ENCODE measurements at places on chromosomes 4 and X.

- DNase-seq: peak; percentile 58
These were observed 47.0 kb downstream of the TASL start for GRCh38 chrX:30530606-30531005.

DNA sequence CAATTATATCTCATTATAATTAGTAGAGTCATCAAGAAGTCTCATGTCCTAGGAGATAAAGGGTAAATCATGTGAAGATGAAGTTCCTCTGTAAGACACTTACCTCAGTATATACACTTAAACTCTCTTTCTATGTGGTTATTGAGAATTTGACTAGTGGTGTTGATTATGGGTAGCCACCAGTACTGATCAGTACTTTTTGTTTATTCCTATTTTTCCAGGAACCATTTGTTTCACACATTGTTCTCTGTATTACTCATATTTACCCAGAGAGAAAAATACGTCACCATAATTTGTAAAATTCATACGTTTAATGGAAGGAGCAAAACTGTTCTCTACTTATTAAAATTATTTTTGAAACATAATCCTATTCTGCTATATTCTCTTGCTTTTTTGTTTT lies 55.8 kb upstream of the PRDM8 start:
- no peak for DNase-seq

- DNase-seq: peak; percentile 26
These were observed 594.7 kb upstream of the GALNT7 start for GRCh38 chr4:172573899-172574298.

DNA sequence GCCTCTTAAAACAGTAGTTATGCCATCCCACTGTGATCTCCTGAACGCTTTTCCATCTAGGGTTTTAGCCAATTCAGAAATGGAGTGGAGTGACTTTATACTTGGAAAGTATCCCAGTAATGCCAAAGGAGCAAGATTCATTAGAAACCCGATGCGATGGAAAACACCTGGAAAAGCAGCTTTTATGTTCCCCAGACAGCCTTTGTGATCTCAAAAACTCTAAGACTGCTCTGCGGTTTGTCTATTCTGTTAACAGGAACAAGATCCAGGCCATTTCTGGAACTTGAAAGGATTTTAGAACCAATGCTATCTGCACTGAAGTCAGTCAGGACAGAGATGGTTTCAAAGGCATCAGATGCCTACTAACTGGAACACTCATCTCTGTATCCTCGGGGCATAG lies 145.1 kb downstream of the APBB2 start:
- no peak for DNase-seq

GRCh38 chr4:145501051-145501660 lies 19.5 kb downstream of the SMAD1 start:
- DNase-seq: no peak

GRCh38 chr4:78949735-78950134 lies 10.5 kb upstream of the PAQR3 start:
- no peak for DNase-seq

DNA sequence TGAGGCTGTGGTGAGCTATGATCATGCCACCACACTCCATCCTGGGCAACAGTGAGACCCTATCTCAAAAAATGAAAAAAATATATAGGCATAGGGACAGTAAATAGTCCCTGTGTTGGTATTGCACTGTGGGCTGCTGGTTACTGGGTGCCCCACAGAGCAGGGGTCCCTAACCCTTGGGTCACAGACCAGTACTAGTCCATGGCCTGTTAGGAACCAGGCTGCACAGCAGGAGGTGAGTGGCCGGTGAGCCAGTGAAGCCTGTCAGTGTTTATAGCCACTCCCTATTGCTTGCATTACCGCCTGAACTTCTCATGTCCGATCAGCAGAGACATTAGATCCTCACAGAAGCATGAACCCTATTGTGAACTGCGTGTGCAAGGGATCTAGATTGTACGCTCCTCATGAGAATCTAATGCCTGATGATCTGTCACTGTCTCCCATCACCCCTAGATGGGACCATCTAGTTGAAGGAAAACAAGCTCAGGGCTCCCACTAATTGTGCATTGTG lies 106.5 kb downstream of the TNIP2 start:
- DNase-seq: no peak

GRCh38 chrX:69113723-69114122 lies 51.5 kb downstream of the PJA1 start:
- DNase-seq: no peak

DNA sequence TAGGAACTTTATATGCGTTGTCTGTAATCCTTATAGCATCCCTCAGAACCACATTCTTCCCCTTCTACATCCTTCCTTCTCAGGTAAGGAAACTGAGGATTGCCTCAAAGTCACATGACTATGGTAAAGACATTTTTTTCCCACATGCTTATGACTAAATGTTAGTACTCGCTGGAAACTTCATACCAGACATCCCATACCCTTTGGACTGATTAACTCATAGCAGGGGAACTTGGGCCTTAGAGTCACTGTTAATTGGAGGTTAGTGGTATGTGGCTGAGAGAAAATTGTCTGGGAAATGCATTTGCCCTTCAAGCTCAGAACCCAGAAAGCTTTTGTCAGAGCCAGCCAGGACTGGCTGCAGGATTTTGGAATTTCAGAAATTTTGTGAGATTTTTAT lies 155.0 kb downstream of the RELL1 start:
- DNase-seq: no peak

DNA sequence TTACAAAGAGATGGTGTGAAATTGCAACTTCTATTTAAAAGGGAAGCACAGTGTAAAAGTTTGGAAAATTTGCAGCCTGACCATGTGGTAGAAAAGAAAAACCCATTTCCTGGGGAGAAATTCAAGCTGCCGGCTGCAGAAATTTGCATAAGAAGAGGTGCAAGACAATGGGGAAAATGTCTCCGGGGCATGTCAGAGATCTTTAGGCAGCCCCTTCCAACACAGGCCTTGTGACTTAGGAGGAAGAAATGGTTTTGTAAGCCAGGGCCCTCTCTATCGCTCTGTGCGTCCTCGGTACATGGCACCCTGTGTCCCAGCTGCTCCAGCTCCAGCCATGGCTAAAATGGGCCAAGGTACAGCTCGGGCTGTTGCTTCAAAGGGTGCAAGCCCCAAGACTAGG lies 40.4 kb downstream of the CCDC158 start:
- DNase-seq: no peak

DNA sequence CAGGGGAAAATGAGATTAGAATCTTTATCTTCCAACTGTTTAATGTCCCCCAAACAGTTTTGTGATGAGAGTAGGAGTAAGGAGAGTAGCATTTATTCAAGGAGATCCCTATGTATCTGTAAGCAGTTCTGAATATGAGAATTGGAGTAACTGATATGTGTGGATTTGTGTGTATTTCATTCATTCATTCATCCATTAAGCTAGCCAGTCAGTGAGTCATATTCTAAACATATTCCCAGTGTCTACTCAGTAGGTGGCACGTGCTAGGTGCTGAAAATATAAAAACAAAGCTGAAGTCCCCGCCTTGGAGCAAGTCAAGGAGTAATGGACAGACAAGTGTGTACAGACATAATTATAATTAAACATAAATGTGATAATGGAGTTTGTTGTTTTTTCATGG lies 12.4 kb upstream of the STX18 start:
- peak; percentile 28 for DNase-seq

GRCh38 chr4:44869222-44869882 lies 143.0 kb upstream of the GNPDA2 start:
- DNase-seq: peak; percentile 48

- DNase-seq: peak; percentile 36
These were observed 35.5 kb downstream of the NCAPG start for GRCh38 chr4:17846266-17846665.

GRCh38 chr4:123301923-123302322 lies 94.7 kb upstream of the SPRY1 start:
- DNase-seq: no peak

DNA sequence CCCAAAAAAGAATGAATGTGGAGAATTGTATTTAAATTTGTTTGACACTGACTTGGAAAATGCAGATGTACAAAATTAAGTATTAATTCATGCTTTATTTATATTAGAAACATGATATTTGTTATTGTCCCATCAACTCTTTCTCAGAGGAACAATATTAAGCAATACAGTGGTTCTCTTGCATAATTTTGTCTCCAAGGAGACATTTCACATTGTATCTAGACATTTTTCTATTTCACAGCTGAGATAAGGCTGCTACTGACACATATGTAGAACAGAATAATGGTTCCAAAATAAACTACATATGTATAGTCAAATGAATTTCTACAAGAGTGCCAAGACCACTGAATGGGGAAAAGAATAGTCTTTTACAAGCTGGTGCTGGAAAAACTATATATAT lies 427.9 kb upstream of the SPANXN1 start:
- no peak for DNase-seq

GRCh38 chr4:34091451-34091850 lies 2152.9 kb downstream of the ARAP2 start:
- peak; percentile 65 for DNase-seq

GRCh38 chr4:31052519-31052918 lies 332.4 kb downstream of the PCDH7 start:
- no peak for DNase-seq

GRCh38 chrX:104695593-104695992 lies 129.6 kb downstream of the IL1RAPL2 start:
- DNase-seq: no peak

DNA sequence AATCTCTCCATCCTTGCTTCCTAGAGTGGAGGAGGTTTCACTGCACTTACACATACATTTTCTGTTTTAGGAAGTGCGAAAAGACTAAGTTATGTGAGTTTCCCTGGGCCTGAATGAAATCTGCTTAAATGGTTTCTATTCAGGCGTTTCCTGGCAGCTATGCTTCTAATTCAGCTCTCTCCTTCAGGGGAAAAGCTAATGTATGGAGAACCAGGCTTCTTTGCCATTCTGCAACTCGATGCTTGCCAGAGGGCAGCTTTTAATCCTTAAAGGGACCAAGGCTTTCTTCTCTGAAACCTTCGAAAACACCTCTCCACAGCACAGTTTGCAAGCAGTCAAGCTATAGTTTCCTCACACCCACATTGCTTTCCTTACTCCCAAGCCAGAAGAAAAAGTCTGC lies 89.5 kb upstream of the ARX start:
- DNase-seq: no peak

DNA sequence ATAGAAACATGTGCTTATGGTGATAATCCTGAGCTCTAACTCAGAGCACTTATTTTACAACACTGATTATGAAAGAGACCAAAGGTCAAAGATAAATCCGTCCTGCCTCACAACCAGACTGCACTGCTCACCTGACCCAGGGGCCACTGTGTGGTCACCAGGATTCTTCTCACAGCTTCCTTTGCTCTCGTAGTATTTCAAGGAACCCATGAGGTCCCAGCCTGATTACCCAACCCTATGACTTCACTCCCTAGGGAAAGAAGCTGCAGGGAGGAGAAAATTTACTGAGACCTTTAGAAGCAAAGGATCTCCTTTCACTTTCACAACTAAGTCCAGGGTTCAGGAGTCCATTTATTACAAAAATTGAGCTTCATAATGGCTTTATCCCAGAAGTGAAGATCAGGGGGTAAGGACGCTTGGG lies 9.6 kb downstream of the SLC25A5 start:
- DNase-seq: peak; percentile 97

DNA sequence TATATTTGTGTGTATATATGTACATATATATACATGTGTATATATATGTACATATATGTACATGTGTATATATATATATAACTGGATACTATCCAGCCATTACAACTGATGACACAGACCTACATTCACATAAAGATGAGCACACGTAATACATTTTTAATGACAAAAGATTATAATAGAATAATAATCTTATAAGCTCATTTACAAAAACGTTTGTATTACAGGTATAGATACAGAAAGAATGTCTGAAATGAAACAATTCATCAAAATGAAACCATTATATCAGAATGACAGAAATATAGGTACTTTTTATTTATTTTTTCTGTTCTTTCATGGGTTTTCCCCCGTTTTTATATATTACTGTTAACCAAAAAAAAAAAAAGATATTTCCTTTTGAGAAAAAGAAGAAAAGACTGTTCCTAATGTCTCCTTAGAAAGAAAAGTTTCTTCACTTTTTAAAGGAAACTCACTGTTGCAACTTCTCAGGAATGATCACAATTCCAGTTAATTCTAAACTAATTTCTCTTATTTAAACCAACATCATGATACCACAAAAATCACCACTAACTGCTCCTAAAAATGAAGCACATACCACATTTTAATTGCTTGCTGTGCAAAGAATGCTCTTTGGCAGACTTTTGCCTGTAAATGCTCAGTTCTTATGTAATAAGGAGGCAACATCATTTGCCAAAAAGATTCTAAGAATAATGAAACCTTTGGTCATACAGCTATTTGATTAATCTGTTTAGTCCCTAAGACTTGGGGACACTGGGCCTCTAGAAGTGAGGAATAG lies 18.9 kb downstream of the LEF1 start:
- peak; percentile 49 for DNase-seq

DNA sequence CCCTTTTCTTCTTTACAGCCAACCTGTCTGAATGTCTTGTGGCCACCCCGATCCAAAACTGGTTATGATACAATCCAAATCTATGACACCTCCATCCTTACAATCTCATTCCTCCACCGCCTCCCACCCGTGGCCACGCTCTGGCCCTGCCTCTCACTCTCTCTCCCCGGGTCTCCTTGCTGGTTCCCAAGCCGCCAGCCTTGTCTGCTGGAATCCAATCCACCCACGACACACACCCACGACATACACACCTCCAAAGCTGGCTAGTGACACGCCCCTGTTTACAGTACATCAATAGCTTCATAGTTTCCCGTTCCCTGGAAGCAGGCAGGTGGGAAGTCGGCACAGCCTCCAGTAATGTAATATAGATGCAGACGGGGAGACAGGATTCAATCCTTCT lies 99.0 kb downstream of the WFS1 start:
- DNase-seq: no peak

- DNase-seq: peak; percentile 37
These were observed 16.1 kb upstream of the USO1 start for GRCh38 chr4:75708218-75708691.
